AG08395 (cell line): ENCODE measurements at places on chromosomes 3 and 15.

GRCh38 chr15:98596885-98597392 is 51.4 kb upstream of the IGF1R start:
- DNase-seq = no peak

- DNase-seq = no peak
Measured at GRCh38 chr15:69756440-69756839, 303.8 kb downstream of the RPLP1 start.

DNA sequence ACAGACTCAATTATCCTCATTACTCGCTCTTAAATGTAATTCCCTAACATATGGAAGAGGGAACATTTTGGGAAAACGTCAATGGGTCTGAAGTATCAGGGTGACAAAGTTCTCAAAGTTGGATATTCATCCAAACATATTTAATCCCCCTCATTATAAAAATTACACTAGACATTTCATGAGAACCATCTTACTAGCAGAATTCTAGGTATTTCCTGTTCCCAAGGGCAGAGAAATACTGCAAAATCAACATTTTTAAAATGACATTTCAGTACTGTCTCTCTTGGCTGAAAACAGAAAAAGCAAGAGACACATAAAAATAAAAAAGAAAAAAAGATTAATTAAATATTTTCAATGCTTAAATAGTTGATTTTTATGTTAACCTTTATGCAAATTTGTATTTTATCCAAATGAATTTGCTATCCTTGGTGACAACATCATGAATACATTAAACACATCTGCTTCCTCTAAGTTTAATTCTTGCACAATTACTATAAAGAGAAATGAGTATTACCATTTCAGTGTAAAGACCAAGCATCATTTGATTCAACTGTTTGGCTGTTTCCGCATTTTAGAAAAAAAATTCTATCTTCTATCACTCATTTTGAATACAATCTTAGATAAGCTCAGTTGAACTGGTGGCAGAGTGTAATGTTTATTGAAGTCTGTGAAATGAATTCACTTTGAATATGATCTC is 114.8 kb upstream of the COL8A1 start:
- DNase-seq = no peak

DNA sequence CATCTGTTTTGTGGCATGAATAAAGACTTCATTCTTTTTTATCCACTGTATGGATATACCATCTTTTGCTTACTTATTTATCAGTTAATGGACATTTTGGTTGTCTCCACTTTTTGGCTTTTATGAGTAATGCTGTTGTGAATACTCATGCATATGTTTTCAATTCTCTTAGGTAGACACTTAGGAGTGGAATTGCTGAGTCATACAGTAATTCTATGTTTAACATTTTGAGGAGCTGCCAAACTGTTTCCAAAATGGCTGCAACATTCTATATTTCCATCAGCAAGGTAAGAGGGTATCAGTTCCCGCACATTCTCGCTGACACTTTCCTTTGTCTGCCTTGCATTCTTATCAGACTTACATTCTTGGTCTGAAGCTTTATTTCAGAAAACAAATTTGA is 191.1 kb downstream of the WNT5A start:
- no peak for DNase-seq

GRCh38 chr15:68822818-68823217 is 2.1 kb upstream of the ANP32A start:
- no peak for DNase-seq

DNA sequence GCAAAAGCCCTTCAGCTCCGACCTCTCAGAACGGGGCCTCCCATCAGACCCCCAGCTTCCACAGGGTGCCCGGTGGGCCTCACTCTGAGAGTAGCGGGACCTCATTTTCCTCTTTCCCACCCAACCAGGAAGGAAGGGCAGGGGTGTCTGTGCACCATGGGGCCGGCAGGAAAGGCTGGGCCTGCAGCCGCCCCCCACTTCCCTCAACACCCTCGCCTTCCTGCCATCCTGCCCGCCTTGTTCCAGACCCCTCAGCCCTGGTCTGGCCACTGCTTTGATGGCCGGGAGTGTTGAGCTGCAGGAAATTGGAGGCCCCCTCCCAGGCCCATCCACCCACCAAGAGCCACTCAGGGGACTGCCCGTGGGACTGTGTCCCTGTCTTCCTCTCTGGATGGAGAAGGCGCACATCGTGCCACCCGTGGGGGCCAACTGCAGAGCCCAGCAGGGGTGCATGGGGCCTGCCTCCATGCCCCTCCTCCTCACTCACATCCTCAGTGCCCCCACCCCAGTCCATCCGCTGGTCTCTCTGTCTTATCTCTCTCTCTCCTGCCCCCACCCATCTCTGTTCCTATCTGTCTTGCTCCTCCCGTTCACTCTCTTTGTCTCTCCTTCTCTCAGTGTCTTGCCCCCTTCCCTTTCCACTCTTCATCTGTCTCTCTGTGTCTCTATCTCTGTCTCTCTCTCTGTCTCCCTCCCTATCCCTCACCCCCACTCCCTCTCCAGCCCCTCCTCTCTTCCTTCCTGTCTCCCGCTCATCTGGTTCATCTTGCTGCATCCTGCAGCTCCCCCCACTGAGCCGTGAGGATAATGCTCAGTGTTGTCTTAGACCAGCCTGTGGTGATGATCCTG is 1.8 kb upstream of the PLXND1 start:
- DNase-seq = peak; percentile 62

DNA sequence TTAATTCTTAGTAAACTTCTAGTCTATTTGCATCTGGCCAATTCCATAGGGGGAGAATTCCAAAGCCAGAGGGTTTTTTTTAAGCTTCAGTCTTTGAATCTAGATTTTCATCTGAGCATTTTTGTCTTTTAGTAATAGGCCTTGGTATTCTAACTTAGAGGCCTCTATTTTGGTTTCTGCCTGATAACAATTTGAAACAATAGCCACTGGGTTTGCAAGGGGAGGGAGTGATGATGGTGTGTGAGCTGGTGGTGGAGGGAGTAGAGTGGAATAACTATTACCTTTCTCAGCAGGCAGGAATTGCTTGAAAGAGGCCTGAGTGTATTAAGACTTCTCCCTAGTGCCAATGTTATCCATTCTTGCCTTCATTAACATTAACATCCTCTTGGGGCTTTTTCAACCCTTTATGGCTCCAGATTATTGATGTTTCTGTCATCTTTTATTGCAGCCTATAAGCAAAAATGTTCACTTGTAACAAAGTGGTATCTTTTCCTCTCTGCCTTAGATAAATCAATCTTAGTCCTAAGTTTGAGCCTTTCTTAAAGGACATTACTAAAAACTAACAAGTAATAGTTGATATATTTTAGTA is 26.5 kb upstream of the TCF12 start:
- no peak for DNase-seq

DNA sequence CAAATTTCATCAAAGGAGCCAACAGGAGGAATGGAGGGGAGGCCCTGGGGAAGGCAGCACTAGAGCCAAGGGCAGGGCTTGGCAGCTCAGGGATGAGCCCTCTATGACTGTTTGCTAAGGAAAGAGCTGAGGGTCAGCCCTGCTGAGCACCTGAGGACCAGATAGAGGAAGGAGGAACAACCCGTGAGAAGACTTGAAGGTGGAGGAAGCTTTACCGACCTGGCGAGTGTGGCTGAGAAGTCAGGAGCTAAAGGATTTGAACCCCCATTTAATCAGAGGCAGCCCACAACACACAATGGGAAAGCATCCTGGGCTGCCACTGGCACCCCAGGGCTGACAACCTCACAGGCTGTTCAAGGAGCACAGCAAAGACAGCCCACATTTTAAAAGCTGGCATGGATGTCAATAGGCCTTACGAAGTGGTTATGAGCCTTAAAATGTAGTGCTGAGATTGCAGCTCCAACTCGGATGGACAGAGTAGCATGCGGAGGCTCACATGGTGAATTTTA is 20.7 kb upstream of the LRRC2 start:
- no peak for DNase-seq

DNA sequence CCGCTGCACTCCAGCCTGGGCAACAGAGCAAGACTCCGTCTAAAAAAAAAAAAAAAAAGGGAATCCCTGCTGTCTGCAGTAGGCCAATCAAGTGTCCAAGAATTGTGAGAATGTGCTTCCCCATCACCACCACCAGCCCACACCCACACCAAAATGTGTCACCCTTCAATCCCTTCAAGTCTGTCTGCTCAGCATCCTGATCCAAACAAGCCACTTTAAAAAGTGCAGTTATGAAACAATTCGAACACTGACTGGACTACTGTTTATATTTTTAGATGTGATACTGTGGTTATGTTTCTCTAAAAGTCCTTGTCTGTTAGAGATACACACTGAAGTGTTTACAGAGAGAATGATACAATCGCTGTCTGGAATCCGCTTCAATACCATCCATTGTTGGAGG is 78.1 kb upstream of the CGNL1 start:
- DNase-seq = peak; percentile 48
